ENCODE measurements at places on chromosomes 13 and 19.

GRCh38 chr13:80866921-80867320, 526.0 kb upstream of the SPRY2 start:
- DNase-seq, result no peak

DNA sequence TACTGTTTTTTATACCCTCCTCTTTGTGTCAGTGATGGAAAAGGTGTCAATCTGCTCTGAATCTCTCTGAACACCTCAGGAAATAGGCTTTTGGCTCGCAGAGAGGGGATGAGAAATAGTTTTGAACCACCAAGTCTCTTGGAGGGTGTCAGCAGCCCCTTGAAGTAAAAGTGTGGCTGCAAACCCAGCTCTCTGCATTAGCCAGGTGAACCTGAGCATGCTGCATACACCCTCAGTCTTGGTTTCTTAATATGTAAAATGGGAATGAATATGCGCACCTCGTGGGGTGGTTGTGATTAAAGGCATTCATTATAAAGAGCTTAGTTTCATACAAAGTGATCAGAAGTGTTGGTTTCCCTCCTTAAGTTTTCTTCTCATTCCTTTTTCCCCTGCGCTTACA, 1.4 kb upstream of the DHRS12 start:
- no peak for DNase-seq

GRCh38 chr13:40552895-40553294, 113.5 kb downstream of the FOXO1 start:
- no peak for DNase-seq

DNA sequence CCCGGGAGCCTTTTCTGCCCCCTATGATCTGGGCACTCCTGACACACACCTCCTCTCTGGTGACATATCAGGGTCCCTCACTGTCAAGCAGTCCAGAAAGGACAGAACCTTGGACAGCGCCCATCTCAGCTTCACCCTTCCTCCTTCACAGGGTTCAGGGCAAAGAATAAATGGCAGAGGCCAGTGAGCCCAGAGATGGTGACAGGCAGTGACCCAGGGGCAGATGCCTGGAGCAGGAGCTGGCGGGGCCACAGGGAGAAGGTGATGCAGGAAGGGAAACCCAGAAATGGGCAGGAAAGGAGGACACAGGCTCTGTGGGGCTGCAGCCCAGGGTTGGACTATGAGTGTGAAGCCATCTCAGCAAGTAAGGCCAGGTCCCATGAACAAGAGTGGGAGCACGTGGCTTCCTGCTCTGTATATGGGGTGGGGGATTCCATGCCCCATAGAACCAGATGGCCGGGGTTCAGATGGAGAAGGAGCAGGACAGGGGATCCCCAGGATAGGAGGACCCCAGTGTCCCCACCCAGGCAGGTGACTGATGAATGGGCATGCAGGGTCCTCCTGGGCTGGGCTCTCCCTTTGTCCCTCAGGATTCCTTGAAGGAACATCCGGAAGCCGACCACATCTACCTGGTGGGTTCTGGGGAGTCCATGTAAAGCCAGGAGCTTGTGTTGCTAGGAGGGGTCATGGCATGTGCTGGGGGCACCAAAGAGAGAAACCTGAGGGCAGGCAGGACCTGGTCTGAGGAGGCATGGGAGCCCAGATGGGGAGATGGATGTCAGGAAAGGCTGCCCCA, 8.5 kb upstream of the CEACAM7 start:
- no peak for DNase-seq

- DNase-seq, result no peak
Observed at GRCh38 chr13:25380741-25381324, 9.1 kb downstream of the ATP8A2 start.

- DNase-seq, result no peak
Observed at GRCh38 chr13:112067116-112067741, at the start of gene SOX1. Gene SOX1, plus strand, starts transcription at chr13:112067149. Its CDS starts 510 bp downstream, at chr13:112067659.

GRCh38 chr19:44777715-44778347, at the start of gene CBLC:
Gene CBLC, plus strand, starts transcription at chr19:44777890. Its CDS starts 42 bp downstream, at chr19:44777932.
- DNase-seq, result no peak

DNA sequence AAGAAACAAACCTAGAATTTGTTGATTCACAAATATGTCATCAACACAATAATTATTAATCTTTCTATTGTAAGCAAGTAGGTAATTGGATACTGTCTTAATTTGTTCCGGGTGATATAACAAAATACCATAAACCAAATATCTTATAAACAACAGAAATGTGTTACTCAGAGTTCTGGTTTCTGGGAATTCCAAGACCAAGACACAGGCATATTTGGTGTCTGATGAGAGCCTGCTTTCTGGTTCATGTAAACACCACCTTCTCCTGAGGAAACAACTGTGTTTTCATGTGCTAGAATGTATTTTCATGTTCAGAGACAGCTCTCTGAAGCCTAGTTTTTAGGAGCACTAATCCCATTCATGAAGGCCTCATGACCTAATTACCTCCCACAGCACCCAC, 1819.5 kb downstream of the SLITRK5 start:
- no peak for DNase-seq

- no peak for DNase-seq
Observed at GRCh38 chr19:11721681-11722080, 17.1 kb downstream of the ZNF823 start.

- no peak for DNase-seq
Observed at GRCh38 chr13:88051746-88052482, 380.7 kb downstream of the SLITRK5 start.

- DNase-seq, result no peak
Observed at GRCh38 chr13:37201081-37201480, 95.6 kb upstream of the CSNK1A1L start.

GRCh38 chr19:19107654-19108053, 30.6 kb downstream of the TMEM161A start:
- DNase-seq, result no peak

- DNase-seq, result no peak
Observed at GRCh38 chr13:26771796-26772195, 11.2 kb upstream of the GPR12 start.

GRCh38 chr13:48954081-48954480, 21.6 kb upstream of the FNDC3A start:
- DNase-seq, result no peak

DNA sequence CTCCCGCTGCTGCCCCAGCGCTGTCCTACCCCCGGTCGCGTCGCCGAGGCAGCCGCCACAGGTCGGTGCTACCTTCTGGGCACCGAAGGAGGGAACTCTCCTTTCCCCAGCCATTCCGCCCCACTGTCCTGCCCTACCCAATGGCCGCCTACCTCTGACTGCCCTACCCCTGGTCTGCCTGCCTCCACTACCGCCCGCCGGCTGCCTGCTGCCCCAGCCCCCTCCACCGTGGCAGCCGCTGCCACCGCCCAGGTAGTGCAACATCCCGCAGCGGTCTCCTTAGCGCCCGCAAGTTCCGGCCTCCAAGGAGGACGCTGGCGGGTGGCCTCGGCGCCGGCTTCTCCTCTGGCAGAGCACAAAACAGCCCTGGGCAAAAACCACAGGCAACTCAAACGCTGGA, 1303.1 kb downstream of the UQCRFS1 start:
- DNase-seq, result no peak

DNA sequence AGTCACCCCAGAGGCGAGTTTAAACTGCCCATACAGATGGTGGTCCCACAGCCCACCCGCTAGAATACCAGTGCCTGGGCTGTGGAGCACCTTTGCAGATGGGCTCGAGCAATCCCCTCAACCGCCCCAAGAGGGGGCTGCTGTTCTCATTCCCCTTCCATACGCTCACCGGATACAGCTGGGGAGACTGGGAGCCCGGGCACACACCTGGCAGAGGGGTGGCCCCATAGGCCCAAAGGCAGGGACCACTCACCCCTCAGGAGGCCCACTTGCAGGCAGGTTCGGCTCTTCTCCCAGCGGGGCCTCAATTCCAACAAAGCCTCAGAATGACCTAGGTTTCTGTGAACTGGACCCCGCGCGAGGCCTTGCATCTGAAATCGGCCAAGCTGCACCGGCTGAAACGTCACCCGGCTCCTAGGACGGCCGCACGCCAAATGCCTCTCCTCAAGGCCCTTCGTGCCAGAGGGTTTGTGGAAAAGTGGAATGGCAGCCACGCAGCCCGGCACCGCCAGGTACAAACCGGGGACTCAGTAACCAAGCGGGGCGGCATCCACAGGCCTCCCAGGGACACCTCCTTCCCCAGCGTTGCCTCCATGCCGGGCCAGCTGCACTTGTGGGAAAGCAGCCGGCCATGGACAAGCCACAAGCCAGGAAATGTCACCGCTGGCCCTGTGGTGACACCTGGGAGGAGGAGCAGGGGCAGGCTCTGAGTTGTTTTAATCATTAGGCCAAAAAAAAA, 18.7 kb downstream of the MLLT1 start:
- no peak for DNase-seq

DNA sequence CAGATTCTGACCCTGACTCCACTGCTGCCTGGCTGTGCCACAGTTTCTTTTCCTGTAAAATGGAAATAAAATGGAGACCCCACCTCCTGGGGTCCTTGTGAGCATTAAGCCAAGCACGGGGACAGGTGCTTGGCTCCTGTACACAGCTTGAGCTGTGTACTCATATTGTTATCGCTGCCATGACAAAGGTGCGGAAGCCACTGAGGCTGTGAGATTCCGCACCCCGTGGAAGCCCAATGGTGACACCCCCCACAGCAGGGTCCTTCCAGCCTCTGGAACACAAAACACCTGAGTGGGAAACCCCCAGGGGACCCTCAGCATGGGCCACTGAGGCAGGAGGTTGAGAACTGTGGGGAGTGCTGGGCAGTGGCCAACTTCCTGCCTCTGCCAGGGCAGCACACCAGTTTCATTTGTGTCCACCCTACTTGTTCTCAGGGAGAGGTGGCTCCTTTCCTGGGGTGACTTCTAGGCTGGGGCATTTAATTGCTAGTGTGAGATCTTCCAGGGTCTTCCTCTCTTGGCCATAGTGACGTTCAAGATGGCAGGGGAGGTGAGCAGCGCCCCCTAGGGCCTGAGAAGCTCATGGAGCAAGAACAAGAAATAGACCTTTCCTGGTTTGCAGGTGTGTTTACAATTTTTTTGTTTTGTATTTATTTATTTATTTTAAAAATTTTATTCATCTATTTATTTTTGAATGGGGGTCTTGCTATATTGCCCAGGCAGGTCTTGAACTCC, 5.4 kb upstream of the JSRP1 start:
- DNase-seq, result no peak

- no peak for DNase-seq
Observed at GRCh38 chr13:49443357-49443703, 534 bp downstream of the CAB39L start.

- DNase-seq, result no peak
Observed at GRCh38 chr13:114112231-114112825, 20.1 kb downstream of the RASA3 start.

GRCh38 chr13:36163809-36164308, 32.7 kb upstream of the DCLK1 start:
- no peak for DNase-seq

- DNase-seq, result no peak
Observed at GRCh38 chr13:48155848-48156247, 60.9 kb upstream of the MED4 start.

Measured in D721Med (cell line).